ENCODE measurements at places on chromosomes 16 and 17.

- no peak for DNase-seq
Observed at GRCh38 chr16:81435103-81435502, 9.5 kb upstream of the CMIP start.

DNA sequence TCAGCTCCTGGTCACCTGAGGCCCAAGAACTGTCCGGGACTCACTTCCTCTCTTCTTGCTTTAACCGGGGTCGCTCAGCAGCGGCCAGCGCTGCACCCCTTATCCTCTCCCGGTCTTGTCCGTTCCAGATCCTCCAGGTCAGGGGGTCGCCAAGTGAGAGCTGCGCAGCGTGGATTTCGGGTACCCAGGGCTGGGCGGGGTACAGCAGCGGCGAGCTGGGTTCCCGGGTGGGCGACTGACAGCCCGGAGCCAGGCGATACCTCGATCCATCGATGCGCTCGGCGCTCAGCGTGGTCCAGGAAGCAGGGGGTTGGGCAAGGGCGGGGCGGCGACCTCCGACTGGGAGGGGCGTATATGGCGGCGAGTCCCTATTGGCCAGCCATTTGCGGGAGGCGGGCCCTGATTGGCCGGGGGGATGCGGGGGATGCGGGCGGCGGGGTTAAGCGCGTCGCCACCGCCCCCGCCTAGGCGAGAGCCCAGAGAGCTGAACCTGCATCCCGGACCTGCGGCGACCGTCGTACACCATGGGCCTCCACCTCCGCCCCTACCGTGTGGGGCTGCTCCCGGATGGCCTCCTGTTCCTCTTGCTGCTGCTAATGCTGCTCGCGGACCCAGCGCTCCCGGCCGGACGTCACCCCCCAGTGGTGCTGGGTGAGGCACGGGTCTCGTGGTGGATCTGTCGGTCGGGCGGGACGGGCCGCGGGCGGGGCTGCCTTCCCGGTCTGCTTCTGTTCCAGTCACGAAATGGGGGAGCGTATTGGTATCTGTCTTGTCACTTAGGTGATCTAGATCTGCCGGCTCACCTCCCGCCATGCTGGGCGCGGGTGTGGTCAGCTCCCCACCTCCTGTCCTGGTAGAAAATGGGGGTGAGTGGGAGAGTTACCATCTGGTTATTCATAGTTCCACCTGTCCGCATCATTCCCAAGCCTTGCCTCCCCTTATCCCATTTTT lies at the start of gene PLA2G15:
PLA2G15 (plus strand) TSS at position 471 of the 951 bp plus-strand sequence; CDS start at position 525, 54 bp downstream.
- DNase-seq: peak; percentile 96

GRCh38 chr17:35345445-35345925 lies 27.9 kb downstream of the SLFN11 start:
- no peak for DNase-seq

DNA sequence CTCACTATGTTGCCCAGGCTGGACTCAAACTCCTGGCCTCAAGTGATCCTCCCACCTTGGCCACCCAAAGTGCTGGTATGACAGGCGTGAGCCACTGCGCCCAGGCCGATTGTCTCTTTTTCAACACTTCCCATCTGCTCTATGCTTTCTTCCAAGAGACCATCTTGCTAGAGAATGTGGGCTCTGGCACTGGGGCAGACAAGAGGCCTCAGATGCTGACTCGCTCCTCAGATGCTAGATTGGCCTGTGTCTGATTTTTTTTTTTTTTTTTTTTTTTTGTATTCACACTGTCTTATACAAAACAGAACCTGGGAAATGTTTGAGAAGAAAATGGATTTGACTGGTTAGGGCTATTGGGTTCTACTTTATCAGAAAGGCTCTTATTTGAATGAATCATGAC lies 58.2 kb downstream of the CYB5D2 start:
- no peak for DNase-seq

DNA sequence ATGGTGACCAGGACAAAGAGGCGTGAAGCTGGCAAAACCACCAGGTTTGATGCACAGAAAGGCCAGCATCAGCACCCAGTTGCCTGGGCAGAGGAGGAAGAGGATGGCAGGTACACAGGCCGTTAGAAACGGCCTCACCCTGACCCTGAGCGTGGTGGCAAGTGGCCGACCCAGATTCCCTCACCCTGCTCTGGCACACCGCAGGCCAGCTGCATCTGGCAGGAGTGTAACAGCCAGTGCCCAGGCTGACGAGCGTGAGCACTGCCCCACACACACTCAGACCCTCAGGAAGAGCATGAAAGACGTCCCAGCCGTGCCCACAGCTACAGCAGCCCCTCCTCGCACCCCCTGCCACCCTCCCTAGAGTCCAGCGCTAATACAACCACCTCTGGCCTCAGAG lies 82.0 kb downstream of the ANKRD11 start:
- no peak for DNase-seq

GRCh38 chr16:4893103-4893862 lies 43.7 kb downstream of the PPL start:
- no peak for DNase-seq

DNA sequence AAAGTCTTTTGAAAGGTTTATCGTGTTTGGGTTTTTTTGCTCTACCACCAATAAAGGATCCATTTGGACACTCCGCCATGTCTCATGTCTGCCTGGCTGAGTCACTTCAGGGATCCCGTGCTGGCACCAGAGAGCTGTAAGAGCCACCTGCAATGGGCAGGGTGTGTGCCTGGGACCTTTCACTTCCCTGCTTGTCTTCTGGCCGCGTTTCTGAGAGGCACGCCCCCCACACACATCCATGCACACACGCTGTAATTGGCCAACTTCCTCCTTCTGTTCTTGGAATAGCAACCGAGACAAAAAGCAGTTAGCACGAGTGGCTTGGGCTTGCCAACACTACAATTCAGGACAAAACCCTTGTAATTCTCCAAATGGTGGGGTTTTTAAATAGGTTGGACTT lies 9.8 kb upstream of the SOST start:
- DNase-seq: no peak

GRCh38 chr16:64910356-64910755 lies 211.5 kb downstream of the CDH11 start:
- peak; percentile 62 for DNase-seq

DNA sequence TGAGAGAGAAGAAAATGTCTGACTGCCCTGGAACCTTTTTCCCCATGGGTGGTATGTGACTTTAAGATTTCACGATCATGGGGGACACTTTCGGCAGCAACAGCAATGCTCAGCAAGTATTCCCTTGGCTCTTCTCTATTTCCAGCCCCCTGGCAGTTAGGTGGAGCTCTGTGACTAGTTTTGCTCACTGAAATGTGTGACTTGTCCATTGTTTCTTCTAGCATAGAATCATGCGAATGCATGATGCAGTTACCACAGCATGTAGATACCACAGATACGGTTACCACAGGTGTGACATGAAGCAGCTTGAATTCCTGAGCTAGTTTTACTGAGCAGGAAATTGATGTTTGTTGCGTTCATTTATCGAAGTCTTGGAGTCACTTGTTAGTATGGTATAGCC lies 1034.5 kb upstream of the EEF2KMT start:
- no peak for DNase-seq

DNA sequence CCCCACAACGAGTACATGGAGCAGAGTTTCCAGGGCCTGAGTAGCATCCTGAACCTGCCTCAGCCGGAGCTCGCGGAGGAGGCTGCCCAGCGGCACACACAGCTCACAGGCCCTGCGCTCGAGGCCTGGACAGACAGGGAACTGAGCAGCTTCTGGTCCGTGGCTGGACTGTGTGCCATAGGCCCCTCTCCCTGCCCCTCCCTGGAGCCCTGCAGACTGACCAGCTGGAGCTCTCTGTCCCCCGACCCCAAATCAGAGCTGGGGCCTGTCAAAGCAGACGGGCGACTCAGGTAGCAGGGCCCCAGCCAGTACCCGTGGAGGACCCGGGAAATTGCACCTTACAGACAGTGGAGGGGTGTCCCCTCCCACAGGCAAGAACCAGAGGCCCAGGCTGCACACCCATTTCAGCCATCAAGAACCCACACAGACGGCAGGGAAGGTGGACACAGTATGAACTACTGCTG lies 13.0 kb downstream of the MRPL27 start:
- DNase-seq: no peak

GRCh38 chr17:65039336-65039988 lies 17.1 kb downstream of the GNA13 start:
- DNase-seq: no peak

- DNase-seq: no peak
Observed at GRCh38 chr17:37054894-37055293, 106.1 kb downstream of the AATF start.

DNA sequence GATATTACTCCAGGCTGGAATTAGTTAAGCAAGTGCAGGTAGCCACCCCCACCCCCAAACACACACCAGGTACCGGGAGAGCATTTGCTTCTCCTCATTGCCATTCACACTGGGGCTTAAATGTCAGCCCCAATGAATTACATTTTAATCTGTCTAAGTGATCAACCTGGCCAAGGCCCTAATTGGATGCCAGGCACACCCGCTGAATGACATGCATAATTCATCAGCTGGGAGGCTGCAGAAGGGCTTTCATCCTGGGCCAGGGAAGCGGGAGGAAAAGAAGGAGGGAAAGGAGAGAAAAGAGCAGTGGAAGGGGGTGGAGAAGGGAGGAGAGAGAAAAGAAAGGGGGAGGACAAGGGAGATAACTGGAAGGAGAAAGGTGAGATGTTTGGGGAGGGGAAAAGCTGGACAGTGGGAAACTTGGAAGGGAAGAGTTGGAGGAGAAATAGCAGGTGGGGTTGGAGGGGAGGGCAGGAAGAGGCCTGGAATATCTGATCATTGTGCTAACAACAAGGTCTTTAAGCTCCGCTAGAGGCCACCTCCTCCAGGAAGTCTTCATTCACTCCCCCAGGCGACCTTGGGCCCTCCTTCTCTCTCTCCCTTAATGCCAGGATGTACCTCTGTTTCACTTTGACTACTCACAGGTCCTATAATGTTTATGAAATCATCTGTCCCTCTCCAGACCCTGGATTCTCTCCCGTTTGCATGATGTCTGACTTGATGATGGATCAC lies 40.1 kb upstream of the CES5A start:
- no peak for DNase-seq

DNA sequence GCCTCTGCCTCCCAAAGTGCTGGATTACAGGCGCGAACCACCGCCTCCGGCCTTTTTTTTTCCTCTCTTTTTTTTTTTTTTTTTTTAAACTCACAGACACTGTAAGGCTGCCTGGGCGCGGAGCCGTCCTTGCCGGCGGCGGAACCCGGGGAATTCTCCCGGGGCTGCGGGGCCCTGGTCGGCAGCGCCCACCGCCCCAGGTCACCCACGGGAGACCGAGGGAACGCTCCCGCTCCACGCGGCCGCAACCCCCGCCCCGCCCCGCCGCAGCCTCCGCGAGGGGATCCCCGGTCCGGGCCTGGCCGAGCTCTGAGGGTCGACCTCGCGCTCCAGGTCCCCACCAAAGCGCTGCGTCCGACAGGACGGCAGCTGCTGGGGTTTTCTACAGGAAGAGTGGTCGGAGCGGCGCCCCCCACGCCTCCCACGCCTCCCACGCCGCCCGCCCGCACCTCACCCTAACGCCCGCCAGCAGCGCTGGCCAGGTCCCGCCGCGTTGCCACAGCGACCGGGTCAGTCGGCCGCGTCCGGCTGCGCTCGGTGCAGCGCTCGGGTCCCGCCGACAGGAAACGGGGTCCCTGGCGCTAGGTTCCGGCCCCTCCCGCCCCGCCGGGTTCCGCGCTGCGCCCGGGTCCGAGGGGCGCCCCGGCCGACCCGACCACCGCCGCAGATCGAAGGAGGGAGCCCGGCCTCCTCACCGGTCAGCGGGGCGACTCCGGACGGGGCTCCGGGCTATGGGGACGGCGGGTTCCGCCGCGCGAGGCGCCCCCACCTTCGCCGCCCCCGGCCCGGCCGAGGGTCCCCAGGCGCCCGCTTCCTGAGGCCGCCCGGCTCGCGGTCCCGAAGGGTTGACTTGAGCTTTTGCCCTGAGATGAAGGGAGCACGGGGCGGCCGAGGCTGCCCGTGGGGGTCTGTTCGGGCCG lies at the start of gene CCDC57:
CCDC57 (minus strand) TSS at position 512 of the 920 bp plus-strand sequence. CDS start 10,898 bp downstream, outside the sequence.
- no peak for DNase-seq

DNA sequence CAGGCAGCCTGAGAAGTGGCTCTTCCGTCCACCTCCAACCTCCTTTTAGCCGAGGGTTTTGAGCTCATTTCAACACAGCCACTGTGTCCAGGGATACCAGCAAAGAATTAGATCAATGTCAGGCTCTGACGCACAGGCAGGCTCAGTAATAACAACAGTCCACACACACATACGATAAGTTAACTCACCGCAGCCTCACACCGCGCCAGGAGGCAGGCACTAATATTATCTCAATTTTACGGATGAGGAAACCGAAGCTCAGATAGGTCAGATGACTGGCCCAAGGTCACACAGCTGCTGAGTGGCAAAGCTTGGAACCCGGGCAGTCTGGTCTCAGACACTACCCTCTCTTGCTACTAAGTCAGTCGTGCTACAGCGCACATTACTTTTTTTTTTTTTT lies 22.9 kb downstream of the ABR start:
- DNase-seq: no peak

DNA sequence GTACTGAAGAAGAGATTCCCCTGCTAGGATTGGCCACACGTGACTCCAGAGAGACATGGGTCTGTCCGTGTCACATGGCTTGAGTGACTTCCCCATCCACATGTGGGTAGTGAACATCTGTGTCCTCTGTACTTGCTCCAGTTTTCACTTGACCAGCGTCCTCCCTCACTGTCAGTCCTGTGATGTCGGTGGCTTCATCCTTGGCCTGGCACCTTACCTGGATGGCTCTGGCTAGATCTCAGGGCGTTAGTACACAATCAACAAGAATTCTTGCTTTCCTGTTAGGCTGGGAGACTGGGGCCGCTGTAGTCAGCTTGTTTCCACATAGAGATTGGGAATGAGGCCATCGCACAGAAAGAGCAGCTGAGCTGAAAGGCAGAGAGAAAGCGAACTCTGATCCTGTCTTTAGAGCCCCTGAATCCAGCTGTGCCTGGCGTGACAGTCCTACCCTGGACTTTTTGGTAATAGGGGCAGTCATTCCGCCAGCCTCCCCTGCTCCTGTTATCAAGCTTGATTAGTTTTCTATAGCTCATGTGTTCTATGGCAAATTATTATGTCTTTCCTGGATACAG lies 227.3 kb downstream of the SNX29 start:
- DNase-seq: no peak

DNA sequence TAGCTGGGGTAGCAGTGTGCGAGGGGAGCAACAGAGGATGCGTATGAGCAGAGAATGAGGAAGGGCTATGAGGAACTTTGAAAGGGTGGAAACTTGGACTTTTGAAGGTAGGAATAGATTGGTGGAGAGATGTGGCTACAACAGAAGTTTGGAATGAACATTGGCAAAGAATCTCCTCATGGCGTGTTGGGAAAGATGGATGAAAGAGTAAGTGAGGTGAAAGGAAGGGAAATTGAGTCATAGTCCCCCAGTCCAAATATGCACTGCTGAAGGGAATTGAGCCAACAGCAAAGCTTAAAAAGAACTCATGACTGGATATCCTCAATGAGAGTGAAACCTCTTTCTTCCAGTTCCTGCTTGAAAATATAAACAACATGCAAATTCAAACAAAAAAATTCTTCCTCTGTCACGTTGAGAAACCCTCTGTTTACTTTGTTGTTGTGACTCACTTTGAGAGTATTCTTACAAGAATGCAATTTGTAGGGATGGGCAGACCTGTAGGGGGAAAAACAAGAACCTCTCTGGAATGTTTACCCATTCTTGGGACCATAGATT lies 313.2 kb upstream of the KCNJ16 start:
- no peak for DNase-seq

- DNase-seq: no peak
Observed at GRCh38 chr16:19636436-19637267, 81.1 kb downstream of the VPS35L start.

GRCh38 chr17:17942846-17943245 lies 29.4 kb downstream of the TOM1L2 start:
- DNase-seq: no peak

- DNase-seq: no peak
Observed at GRCh38 chr17:29294580-29294900, 592 bp upstream of the NUFIP2 start.

- DNase-seq: no peak
Observed at GRCh38 chr16:77033516-77033915, 157.5 kb upstream of the MON1B start.

Measured in right atrium auricular region (tissue), 2 donors.